ENCODE measurements at places on chromosomes 5 and 9. TPM values are rescaled to one million over a fixed set of nuclear protein-coding genes. Genes with fewer than 3 reads are reported as not detected.

The GABRA6 gene
- total RNA-seq: not detected

The IL33 gene
- total RNA-seq: not detected

The UNC13B gene
- 2.8 TPM for total RNA-seq

The DBH gene
- not detected for total RNA-seq

The SLCO4C1 gene
- not detected for total RNA-seq

The BARHL1 gene
- not detected for total RNA-seq

GRCh38 chr9:89366711-89367110, 48.4 kb downstream of the SECISBP2 start:
- no peak for DNase-seq

GRCh38 chr5:174316326-174316725, 270.8 kb downstream of the NSG2 start:
- DNase-seq: no peak

DNA sequence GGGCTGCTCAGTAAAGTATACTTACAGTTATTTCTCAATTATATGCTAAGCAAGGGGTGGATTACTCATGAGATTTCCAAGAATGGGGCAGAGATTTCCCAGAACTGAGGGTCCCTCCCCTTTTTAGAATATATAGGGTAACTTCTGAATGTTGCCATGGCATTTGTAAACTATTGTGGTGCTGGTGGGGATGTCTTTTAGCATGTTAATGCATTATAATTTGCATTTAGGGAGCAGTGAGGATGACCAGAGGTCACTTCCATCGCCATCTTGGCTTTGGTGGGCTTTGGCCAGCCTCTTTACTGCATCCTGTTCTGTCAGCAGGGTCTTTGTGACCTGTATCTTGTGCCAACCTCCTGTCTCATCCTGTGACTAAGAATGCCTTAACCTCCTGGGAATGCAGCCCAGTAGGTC, 35.5 kb downstream of the TTC1 start:
- no peak for DNase-seq

DNA sequence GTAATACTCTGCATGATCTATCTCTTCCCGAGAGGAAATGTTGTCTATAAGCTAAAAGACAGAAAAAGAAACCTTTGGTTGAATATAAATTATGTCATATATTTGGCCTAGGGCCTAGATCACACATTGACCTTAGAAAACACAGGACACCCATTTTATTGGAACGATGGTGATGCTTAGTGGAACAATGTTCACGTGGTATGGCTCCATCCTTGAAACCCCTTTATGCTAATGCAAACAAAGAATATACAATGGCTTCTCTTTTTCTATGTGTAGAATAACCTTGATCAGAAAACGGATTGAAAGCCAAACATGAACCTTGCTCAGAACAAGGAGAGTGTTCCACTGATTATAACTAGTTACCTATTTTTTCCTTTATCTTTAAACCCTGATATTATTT, 24.5 kb downstream of the MRPS27 start:
- no peak for DNase-seq

GRCh38 chr9:36318212-36318802, 60.1 kb upstream of the GNE start:
- no peak for DNase-seq

- no peak for DNase-seq
Measured at GRCh38 chr5:38420691-38421390, 135.6 kb downstream of the LIFR start.

DNA sequence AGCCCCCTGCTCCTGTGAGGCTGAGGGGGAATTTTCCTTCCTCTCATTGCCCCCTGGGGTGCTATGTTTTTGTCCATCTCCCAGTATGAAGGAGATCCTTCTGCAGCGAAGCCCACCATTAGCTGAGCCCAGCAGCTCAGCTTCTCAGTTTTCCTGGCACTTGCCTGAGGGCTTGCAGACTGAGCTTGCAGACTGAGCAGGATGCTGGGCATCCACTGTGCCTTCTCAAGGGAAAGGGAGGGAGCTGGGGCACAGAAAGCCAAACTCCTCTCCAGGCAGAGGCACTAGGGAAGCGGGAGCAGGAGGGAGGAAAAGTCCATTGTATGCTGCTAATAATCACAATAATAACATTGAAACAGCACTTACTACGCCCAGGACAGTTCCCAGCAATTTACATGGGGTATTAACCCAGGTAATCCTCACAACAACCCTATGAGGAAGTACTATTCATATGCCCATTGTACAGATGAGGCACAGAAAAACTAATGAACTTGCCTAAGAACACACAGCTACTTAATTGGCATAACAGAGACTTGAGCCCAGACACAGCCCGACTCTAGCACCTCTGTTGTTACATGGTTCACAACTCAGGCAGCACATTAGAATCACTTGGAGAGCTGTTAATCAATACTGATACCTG, 86.9 kb upstream of the SSBP2 start:
- no peak for DNase-seq

GRCh38 chr9:81530846-81531245, 158.5 kb downstream of the TLE1 start:
- no peak for DNase-seq

DNA sequence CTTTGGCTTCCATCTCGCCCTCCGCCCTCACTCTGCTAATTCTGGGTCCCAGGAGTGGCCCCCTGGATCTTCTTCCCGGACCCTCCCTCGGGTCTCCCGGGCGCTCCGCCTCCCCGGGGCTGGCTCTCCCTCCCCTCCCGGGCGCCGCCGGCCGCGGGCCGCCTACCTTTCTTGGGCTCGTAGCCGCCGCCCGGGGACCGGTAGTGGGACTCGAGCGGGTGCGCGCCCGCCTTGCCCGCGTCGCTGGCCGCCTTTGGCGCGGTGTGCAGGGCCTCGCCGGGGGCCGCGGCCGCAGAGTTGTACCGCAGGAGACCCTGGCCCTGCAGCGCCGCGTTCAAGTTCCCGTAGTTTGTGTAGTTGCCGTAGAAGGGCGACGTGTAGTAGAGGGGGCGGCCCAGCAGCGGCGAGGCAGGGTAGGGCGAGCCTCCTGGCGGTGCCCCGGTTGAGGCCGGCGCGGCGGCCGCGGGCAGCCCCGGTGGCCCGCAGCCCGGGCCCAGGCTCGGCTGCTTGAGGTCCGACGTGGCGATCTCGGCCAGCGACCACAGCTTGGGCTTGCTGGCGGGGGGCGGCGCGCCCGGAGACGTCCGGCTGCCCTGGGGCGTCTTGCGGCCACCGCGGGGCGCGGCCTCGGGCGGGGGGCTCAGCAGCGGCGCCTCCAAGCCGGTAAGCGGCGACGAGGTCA, 3.2 kb downstream of the IRX2 start:
- no peak for DNase-seq
